ENCODE measurements at places on chromosomes 2 and 18. TPM values are rescaled to one million over a fixed set of nuclear protein-coding genes. Genes with fewer than 3 reads are reported as not detected.

GRCh38 chr18:70683263-70683662 is 394.4 kb downstream of the SOCS6 start:
- no peak overlapping the region for H3K27ac ChIP-seq
- no peaks in the 10 kb centered on the region for H3K36me3 ChIP-seq
- H3K4me3 ChIP-seq: no peak overlapping the region
- no peaks in the 10 kb centered on the region for H3K27me3 ChIP-seq
- DNase-seq: no peak

The DSG3 gene
- 768 TPM for total RNA-seq

DNA sequence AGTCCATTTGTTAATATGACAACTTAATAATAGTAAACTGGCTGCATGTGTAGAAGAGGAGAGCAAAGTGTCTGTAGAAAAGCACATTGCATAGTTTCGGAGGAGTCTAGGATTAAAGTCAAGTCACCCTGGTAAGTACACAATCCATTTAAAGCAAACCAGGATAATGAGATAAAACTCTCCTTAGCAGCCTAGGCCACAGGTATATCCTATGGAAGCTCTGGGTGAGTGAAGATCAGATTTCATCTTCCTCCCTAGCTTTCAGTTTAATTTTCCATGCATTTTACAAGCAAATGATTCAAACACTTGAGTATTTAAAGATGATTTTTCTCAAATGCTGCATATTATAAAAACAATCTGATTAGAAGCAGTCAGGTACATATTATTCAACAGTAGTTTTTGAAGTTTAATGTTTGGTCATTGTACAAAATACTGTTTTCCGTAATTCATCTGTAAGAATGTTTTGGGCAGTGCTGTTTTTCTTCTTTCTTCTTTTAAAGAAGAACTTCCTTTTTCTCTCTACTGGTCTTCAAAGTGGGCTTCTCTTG is 10.2 kb downstream of the CERS6 start:
- no peaks in the 10 kb centered on the region for H3K36me3 ChIP-seq
- DNase-seq: no peak
- H3K27me3 ChIP-seq: no peaks in the 10 kb centered on the region
- H3K4me1 ChIP-seq: peaks cover 41% of the 10 kb centered on the region
- H3K4me3 ChIP-seq: no peak overlapping the region
- H3K27ac ChIP-seq: no peak overlapping the region

The NETO1 gene
- total RNA-seq: 0.76 TPM

GRCh38 chr18:36354989-36355388 is 57.5 kb downstream of the FHOD3 start:
- no peaks in the 10 kb centered on the region for H3K4me1 ChIP-seq
- no peak overlapping the region for H3K27ac ChIP-seq
- DNase-seq: no peak
- no peaks in the 10 kb centered on the region for H3K27me3 ChIP-seq
- no peak overlapping the region for H3K4me3 ChIP-seq

The HSPE1 gene
- total RNA-seq: 140 TPM

DNA sequence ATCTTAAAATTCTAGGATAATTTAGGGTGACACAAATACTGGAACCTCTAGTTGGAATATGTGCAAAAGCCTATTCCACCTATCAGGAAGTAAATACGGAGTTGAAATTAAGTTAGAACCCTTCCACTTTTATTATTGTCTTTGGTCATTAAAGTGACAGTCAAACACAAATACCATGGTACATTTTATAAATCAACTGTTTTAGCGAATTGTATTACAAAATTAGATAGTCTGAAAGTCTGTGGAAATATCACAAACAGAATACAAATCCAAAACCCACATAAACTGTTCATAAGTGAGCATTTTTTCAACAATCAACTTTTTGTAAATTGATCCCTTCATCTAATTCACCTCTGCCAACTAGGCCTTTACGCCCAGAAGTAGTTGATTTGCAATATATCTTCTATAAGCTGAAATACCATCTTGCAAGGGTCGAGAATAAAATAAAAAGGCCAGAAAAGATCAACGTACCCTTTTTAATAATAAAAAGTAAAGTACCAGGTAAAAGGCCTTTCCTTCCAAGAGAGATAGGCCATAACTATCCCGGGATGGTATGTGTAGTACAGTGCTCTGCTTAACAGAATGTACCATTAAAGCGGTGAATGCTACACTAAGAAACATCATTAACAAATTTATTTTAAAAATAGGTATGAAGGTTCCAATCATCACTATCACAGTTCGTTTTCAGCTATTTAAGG is 1.3 kb downstream of the USP34 start:
- no peaks in the 10 kb centered on the region for H3K36me3 ChIP-seq
- H3K27ac ChIP-seq: peak overlapping the region; percentile 94

GRCh38 chr18:51194604-51195003 is 2.9 kb downstream of the MEX3C start:
- no peaks in the 10 kb centered on the region for H3K27me3 ChIP-seq
- H3K27ac ChIP-seq: peak overlapping the region; percentile 99
- H3K4me1 ChIP-seq: peaks cover 67% of the 10 kb centered on the region
- no peak for DNase-seq
- H3K4me3 ChIP-seq: peak overlapping the region; percentile 77
- H3K36me3 ChIP-seq: no peaks in the 10 kb centered on the region

DNA sequence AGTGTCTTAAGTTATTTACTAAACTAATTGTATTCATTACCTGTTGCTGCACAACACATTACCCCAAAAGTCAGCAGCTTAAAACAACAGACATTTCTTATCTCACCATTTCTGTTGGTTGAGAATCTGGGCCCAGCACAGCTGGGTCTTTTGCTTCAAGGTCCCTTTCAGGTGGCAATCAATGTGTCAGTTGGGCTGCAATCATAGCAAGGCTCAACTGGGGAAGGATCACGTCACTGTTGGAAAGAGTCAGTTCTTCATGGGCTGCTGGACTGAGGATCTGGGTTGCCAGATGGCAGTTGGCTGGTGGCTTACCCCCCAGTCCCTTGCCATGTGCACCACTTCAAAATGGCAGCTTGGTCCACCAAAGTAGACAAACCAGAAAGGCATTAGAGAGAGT is 261.2 kb downstream of the SUCLG1 start:
- no peaks in the 10 kb centered on the region for H3K4me1 ChIP-seq
- no peak overlapping the region for H3K4me3 ChIP-seq
- no peaks in the 10 kb centered on the region for H3K36me3 ChIP-seq
- no peaks in the 10 kb centered on the region for H3K27me3 ChIP-seq

The KCNS3 gene
- total RNA-seq: 11.3 TPM

GRCh38 chr18:59268721-59269562 is 4.3 kb downstream of the RAX start:
- peaks cover 75% of the 10 kb centered on the region for H3K4me1 ChIP-seq
- peaks cover 85% of the 10 kb centered on the region for H3K27me3 ChIP-seq
- no peak for DNase-seq
- H3K4me3 ChIP-seq: no peak overlapping the region
- no peak overlapping the region for H3K27ac ChIP-seq

DNA sequence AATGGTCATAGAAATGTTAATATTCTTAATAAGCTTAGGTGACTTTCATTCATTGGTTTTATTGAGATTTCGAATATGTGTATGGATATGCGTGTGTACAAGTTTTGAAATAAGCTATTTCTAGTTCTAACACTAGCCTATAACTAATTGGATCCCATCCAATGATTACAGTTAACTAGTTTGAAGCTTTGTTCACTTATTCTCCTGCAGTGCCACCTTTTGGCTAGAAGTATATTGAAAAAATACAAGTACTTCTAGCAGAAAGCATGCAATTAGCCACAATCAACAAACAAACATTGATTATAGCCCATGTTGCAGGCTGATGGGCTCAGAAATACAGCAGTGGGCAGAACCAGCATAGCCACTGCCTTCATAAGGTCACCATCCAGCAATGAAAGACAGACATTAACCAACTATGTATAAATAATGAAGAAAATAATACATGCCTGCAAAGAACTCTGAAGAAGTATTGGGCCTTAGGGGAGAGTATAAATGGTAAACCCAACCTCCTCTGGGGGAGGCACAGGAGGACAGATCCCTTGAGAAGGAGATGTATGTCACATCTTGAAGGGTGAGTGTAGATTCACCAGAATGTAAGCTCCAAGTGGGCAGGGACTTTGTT is 5.1 kb upstream of the PIEZO2 start:
- peaks cover 4% of the 10 kb centered on the region for H3K4me1 ChIP-seq
- no peak for DNase-seq
- H3K4me3 ChIP-seq: no peak overlapping the region
